Fibroblast of skin of left biceps (primary cell): ENCODE measurements at places on chromosomes 2 and 18.

DNA sequence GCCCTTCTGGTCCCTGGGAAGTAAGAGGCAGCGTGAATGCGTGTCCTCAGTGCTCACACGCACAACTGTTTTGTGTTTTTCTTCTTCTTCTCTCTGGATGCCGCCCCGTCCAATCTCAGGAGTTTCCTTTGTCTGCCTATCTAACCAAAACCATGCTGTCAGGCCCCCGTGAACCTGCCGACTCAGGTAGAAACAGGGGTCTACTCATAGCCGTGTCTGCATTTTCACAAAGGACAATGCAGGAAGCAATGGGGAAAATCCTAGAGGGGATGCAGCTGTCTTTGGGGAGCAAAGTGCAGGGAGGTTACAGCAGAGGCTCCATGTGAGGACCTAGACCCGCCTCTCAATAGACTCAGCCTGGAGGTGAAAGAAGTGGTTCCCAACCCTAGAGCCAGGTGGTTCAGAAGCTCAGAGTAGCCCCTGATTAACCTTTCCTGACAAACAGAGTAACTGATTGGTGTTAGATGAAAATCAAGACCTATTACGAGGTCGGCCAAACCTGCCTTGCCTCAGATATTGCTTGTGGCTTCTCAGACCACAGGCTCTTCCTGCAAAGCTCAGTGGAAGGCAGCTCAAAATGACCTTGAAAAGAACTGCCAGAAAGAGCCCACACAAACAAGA lies 49.3 kb downstream of the CD226 start:
- DNase-seq, result no peak

DNA sequence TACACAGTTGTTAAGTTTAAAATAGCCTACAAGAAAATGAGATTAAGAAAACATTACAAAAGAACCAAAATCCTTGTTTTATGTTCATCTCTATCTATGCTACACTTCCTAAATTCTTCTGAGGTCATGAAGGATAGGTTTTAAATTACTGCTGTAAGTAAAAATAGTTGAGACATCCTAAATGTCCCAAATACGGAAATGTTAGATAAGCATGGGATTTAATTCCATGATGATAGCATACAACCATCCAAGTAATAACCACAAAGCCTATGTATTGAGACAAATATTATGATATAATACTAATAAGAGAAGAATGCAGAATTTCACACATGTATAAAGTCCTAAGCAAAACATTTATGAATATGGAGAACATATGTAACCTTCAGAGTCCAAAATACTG lies 34.1 kb downstream of the PIEZO2 start:
- DNase-seq, result peak; percentile 74

DNA sequence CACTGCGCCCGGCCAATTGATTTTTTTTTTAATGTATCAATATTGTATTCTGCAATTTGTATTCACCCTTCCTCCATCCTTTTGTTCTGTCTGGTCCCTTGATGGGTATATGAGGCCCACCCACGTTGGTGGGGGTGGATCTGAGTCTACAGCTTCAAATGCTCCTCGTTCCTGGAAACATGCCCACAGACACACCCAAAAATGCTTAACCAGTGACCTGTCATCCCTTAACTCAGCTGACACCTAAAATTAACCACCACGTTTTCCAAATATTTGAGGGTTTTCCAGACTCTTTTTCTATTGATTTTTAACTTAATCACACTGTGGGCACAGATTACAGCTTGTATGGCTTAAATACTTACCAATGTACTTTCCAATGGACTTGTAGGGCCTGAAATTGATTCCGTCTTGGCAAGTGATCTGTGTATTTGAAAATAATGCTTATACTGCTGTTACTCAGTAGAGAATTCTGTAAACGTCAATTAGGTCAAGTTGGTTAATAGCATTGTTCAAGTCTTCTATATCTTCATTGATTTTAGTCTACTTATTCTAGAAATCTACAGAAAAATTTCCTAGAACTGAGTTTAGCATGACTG lies 34.4 kb upstream of the CYP27C1 start:
- DNase-seq, result peak; percentile 9

DNA sequence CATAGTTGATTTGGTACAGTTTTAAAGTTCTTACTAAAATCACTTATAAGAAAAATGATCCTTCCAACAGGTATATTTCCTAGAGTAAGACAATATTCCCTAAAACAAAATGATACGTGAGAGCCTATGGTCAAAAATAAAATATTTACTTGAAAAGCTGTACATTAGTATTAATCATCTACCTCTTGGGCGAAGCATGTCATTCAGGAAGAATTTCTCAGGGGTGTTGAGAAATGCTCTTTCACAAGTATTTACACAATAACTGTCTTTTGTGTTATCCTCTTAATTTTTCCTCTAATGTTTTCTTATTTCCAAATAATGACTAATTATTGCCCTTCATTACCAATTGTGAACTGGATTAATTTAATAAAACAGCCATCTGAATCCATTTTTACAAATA lies 466.3 kb downstream of the SATB2 start:
- DNase-seq, result no peak

- DNase-seq, result peak; percentile 13
These were observed 127.6 kb upstream of the SPOPL start for GRCh38 chr2:138373993-138374408.

DNA sequence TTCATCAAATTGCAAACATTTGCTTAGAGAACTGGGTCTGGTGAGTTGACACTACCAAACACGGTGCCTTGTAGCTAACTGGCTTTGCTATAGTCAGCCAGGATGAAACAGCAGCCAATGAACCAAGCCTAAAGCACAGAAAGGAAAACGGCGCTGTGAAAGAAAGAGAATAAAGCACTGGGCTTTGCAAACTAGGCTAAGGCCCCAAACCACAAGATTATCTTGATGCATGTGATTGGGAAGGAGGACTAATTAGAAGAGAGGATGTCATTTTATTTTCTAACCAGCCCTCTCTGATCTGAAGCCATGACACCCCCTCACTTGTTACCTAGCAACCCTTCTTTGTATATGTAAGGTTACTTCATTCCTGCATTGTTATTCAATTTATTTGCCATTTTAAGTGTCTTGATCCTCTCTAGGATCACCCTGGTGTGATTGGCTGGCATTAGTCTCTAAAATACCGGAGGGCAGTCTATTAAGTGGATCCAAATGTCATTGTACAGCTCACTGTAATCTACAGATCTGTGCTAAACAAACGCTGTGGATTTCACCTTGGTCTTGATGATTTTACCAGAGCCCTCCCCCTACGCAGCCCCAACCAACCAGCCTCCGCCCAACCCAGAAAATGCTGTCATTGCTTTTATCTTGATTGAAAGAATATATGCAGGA lies 395.4 kb upstream of the ACVR2A start:
- DNase-seq, result no peak

GRCh38 chr18:44733069-44733753 lies 52.5 kb downstream of the SETBP1 start:
- peak; percentile 79 for DNase-seq

- DNase-seq, result no peak
These were observed 157.6 kb upstream of the NRP2 start for GRCh38 chr2:205524656-205525055.

GRCh38 chr2:238523158-238524110 lies 96.7 kb downstream of the ASB1 start:
- peak; percentile 74 for DNase-seq

GRCh38 chr2:235832941-235833340 lies 335.2 kb downstream of the GBX2 start:
- DNase-seq, result no peak

GRCh38 chr2:111667542-111668273 lies 216.3 kb downstream of the ANAPC1 start:
- DNase-seq, result no peak

DNA sequence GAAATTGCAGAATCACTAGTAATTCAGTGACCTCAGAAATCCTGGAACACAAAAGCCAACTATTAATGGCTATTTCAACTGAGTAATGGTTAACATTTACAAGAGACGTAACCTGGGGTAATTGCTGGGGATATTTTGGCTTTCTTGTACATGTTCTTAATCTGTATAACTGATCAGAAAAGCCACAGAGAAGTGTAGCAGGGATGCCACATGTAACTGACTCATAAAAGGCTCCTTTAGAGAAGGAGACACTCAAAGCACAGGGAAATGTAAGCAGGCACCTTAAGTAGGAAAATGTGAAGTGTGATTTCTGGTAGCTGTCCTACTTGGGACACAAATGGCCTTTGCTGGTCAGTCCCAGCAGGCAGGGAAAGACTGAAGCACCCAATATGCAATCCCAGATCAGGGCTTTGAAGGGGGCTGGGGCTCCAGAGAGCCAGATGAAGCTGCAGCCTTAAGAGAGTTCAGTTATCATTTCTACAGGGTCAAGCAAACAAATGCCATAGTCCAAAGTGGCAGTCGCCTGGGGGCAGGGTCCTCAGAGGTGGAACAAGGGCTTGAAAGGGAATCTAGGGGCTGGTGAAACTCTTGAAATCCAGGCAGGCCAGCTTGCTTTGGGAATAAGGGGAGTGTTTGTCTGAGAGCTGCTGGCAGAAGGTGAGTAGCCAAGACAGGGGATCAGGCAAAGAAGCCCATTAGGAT lies 7.2 kb upstream of the SPOPL start:
- DNase-seq, result no peak

- DNase-seq, result no peak
These were observed 3.7 kb downstream of the ITGAV start for GRCh38 chr2:186593523-186593922.

GRCh38 chr2:140808820-140809219 lies 1322.0 kb downstream of the LRP1B start:
- no peak for DNase-seq

DNA sequence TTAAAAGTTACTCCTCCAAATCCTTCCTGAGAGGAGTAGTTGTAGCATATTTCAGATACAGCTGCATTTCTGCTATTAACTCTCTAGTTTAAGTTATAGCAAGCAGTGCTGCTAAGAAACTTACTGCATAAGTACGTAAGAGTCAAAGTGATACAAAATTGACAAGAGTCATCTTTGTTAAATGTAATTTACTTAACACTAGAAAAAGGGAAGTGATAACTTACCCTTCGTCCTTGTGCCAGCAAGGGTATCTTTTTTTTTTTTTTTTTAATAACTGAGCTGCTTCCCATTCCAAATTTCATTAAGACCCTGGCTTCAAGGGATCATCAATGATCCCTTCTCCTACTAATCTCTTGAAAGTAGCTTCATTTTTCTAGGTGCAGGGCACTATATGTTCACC lies 493.0 kb downstream of the PLCL1 start:
- DNase-seq, result no peak
